ENCODE measurements at places on chromosomes 1 and 21.

GRCh38 chr1:152759453-152760173 lies 1.8 kb downstream of the KPRP start:
- DNase-seq = no peak

- DNase-seq = no peak
Measured at GRCh38 chr1:216599851-216600250, 123.4 kb downstream of the ESRRG start.

GRCh38 chr1:119266386-119266785 lies 102.2 kb upstream of the HAO2 start:
- no peak for DNase-seq

GRCh38 chr1:47761201-47761930 lies 235.8 kb downstream of the TRABD2B start:
- no peak for DNase-seq

Data from stimulated activated CD8-positive, alpha-beta memory T cell treated with anti-CD3 and anti-CD28 coated beads, Interleukin-15, amount 100 ng/mL, for 4 hours (primary cell).